Activated naive CD4-positive, alpha-beta T cell treated with anti-CD3 and anti-CD28 coated beads for 36 hours (primary cell): ENCODE measurements at places on chromosomes 3 and 15. TPM values are rescaled to one million over a fixed set of nuclear protein-coding genes. Genes with fewer than 3 reads are reported as not detected.

DNA sequence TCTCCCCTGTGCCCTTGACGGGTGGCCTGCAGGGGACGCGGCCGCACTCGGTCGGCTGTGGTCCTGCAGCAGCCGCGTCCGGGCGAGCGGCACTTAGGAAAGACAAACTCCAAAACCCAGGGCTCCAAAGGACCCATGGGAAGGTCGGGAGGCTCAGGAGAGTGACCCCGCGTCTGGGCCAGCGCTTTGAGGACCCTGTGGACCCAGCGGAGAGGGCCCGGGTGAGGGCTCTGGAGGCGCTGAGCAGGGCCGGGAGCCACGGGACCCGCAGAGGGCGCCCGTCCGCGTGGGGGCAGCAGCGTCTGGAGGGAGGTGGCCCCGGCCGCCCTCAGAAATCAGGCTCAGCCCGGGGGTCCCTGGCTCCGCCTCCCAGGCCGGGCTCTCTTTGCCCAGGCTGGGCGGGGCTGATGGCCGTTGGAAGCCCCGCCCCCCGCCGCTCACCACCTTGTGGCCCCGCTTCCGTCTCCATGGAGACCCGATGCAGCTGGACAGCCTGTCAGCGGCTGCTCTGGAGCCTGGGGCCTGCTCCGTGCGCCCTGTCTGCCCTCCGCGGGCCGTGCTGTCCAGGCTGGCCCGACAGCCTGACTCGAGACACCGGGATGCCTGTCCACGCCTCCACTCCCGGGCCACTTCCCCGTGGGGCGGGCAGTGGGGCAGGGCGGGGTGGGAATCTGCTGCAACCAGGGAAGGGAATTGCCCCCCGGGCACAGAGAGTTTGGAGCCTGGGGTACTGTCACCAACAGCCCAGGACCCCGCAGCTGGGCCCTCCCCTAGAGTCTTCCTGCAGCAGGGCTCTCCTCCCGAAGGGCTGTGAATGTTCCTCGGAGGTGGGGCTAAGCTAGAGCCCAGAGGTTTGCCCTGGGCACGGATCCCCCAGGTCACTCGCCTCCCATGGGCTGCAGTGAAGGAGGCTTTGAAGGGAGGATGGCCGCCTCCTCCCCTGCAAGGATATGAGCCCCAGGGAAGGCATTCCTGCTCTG is 34.8 kb upstream of the RPL32 start:
- DNase-seq: no peak

DNA sequence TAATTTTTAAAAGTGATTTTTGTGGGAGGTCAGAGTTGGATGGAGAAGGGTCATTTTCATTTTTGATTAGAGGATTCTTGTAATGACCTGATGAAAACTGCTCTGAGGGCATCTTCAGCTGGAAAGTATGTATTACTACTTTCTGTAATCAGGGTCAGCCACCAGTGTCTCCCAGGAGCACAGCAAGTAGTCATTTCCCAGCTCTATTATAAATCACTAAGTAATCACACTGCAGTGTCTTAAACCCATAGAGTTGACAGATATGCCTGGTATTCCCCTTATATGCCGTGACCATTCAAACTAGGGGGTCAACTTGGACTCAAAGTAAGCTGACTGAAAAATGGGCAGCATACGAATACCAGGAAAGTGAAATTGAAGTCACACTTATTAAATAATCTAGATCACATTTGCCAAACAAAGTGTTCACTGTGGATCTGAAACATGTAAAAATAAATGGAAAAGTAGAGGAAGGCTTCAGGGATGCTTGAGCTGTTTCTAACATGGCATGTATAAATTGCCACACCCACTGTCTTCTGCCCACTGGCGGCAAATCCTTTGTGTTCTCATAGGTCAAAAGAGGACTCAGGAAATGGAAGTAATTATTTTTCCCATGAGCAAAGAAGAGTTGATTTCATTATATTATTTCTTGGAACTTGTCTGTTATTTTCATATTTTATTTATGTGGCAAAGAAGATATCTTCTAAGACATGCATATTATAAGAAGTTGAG is 105.7 kb downstream of the MBNL1 start:
- no peak for DNase-seq

GRCh38 chr3:55406696-55407425 is 80.2 kb downstream of the WNT5A start:
- no peak for DNase-seq

DNA sequence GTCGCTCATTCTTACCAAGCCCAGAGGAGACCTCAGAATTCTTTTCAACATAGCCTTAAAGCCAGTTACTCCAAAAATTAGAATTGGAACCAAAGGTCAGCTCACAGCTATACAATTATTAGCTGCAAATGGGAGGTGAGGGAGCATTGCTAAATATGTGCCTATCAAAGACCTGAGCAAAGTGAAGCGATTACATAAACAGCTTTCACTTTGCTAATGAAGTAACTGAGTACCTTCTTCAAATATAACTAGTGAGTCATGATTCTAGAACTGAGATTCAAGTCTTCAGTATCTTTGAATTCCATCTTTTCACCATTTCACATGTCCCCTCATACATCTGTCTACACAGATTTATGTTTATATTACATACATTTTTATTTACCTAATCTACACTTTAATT is 122.6 kb downstream of the P2RY1 start:
- DNase-seq: no peak

- peak; percentile 34 for DNase-seq
Observed at GRCh38 chr3:42653560-42654330, at the start of gene ZBTB47. TSS of gene ZBTB47 (plus strand) at chr3:42653697. CDS start at chr3:42658356, 4,659 bp downstream.

- no peak for DNase-seq
Observed at GRCh38 chr3:65814845-65815578, 223.7 kb downstream of the MAGI1 start.

DNA sequence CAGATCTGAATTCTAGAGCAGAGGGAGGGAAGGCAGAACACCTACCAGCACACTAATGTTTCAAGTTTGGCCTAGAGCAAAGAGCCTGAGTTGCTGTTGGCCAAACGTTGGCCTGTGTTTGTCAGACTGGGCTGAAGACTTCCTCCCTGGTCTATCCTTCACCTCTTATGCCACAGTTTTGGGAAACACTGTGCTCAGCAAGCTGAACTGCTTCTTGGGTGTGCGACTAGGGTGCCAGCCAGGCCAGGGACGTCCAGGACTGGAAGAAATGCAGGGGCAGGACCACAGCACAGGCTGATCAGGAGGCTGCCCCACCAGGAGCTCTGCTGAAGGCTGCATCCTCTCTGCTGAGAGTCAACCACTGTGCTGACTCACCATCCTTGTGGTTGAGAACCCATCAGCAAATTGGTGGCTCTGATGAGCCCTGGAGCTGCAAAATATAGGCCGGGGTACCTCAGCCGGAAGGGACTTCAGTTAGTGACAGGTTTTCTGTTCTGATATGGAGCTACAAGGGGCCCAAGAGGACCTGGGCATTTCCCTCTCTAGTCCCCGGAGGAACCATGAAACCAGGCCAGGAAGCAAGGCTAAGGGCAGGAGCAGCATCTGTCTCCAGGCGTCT is 131.6 kb upstream of the RASGRP1 start:
- DNase-seq: peak; percentile 85

DNA sequence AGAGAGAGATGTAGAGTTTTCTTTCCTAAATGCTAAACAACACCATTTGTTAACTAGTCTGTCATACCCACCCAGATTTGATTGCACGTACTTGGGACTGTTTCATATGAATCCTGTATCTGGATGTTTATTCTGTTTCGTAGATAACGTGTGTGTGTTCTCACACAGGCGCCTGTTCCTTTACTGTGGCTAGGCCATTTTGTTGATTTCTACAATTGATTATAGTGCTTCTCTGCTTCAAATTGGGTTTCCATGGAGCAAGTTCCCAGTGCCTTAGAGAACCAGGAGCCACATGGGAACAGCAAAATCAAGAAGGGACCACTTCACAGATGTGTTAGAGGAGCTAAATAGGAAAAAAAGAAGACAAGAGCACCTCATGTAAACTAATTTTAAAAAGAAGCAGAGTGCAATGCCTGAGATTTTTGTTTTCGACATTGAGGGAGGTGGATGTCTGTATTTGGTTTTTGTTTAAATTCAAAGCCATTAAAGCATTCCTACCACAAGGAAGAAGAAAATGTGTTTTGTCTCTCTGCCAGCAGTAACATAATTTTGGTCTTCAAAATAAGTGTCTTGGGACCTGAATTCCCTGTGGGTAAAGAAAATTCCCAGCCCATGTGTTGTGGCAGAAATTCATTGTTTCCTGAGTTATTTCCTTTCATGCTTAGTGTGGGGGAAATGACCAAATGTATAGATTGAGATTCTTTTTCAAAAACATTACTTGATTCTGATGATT is 424.0 kb upstream of the C2CD4B start:
- no peak for DNase-seq

DNA sequence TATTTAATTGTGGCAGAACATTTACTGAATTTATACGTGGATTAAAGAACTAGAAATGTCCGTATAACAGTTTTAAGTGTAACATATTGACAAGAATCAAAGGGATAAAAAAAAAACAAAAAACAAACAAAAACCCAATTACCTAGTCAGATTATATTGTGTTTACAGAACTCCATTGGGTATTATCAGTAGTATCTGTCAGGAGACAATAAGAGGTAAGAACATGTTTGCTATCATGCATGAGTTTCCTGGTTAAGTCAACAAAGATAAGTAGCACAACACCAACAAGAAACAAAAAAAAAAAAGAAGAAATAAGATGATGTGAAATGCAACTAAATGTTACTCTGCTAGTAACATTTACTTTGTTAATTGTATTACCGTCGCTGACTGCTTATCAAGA is 570.6 kb downstream of the ZBBX start:
- no peak for DNase-seq

The PFN2 gene
- 4.0 TPM for total RNA-seq

GRCh38 chr3:11609481-11609880 is 34.2 kb downstream of the VGLL4 start:
- DNase-seq: no peak

DNA sequence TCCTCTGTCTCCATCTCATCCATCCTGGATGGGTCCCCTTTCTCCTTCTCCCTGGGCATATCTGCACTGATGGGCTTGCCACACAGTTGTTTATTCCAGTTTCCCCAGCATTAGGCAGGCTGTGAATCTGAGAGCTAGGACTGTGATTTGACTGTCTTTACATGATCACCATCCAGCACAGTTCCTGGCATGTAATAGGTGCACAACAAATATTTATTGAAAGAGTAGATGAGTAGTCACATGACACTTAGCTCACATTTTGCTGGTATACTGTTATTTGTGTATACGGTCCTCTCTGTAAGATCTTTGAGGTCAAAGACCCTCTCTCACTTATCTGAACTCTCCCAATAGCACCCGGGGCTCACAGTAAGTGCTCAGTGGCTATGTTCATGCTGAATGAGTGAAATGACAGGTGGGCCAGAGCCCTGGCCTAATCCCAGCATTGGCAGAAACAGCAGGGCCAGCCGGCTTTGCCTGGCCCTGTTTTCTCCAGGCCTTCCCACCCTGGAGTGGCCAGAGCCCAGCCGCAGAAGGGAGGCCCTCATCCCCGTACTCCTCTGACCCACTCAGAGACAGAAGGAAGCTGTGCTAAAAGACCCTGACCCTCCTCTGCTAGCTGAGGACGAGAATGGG is 16.2 kb upstream of the BAHD1 start:
- DNase-seq: no peak

DNA sequence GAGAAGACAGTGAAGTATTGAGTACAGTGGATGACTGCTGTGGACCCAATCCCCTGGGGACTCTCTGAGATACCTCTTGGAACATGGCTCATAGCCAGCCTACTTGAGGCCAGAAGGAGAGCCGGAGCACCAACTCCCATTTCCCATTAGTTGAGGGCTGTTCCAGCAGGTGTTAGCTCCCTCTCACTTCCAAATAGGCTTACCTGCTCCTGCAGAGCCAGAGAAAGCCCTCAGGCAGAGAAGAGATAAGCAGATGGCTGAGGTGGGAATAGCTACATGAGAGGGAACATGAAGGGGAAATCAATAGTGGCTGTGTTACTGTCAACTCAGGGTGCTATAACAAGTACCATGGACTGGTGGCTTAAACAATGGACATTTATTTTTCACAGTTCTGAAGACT is 4.6 kb upstream of the CCK start:
- no peak for DNase-seq

DNA sequence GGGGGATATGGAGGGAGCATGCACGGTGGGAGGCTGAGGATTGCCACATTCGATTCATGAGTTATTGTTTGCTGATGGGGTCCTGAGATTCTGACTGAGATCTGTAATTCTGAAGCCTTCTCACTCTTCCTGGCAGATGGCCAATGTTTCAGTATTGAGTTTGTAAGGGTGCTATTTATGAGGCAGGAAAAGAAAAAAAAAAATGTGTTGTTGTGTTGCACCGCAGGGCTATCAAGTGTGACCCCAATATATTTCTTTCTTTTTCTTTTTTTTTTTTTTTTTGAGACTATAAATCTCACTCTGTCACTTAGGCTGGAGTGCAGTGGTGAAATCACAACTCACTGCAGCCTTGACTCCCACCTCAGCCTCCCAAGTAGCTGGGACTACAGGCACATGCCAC is 3.2 kb upstream of the SENP2 start:
- no peak for DNase-seq

GRCh38 chr3:125055331-125055912 is 375 bp downstream of the HEG1 start:
- peak; percentile 20 for DNase-seq

The LRRIQ4 gene
- total RNA-seq: not detected

GRCh38 chr3:172009803-172010202 is 29.6 kb upstream of the FNDC3B start:
- DNase-seq: no peak

- DNase-seq: no peak
Observed at GRCh38 chr15:77036537-77037387, 34.1 kb downstream of the TSPAN3 start.

GRCh38 chr3:132550579-132551305 is 46.3 kb upstream of the ACKR4 start:
- no peak for DNase-seq

DNA sequence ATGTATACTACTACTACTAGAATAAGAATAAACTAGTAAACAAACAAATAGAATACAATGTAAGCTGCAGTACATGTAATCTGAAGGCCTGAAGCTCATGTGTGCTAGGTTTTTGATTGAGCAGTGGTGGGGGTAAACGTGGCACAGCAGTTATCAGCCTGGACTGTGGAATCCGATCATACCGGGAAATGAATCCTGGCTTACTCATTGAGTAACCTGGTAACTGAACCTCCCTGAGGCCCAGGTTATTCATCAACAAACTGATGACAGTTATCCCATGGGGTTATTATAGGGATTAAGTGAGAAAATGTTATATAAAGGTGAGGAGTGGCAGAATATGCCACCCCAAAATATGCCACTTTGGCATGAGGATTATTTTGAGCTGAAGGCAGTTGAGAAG is 339.1 kb downstream of the FHIT start:
- DNase-seq: no peak

DNA sequence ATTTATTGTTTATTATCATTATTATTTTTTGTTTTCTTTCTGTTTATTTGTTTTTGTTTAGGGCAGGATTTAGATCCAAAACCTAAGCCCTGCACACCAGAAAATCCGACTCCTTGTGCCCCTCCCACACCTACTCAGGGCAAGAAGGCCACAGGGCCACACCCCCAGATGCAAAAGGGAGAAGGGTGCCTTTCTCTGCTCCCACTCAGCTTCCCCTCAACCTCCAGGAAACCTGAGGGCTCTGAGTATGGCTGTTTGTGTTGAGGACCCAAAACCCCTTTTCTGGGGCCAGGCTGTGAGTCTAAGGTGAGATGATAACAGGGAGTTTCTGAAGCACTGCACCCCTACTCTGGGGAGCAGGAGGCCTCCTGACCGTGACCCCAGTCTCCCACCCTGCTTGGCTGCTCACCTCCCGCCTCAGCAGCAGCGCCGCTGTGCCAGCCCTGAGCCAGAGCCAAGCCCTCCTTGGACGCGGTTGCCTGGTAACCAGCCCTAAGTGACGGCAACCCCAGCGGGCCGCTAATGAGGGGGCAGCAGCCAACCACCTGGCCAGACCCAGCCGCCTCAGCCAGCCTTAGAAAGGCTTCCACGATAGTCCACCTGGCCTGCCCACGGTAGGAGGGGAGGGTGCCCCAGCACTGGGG is 6.4 kb upstream of the C15orf39 start:
- DNase-seq: no peak
